ENCODE measurements at places on chromosomes 12 and 14.

DNA sequence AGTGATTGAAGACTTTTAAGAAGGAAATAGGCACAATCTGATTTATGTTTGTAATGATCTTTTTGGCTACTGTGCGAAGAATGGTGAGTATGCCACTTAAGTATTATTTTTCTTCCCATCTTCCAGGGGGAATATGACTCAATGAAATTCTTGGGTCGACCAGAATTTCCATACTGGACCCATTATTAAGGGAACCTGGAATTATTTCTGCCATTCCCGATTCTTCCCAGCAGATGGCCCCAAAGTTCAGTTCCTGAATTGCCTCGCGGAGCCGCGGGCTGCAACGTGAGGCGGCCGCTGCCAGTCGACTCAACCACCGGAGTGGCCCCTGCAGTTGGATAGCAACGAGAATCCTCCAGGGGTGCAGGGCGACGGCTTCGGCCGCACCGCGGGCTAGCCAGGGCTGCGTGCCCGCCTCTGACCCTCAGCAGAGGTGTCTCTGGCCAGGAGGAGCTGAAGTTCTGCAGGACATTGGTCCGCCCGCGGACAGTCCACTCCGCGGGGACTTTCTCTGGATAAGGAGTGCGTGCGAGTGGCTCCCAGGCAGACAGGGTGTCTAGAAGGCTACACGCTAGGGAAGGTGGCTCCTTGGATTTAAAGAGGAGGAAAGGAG, 628 bp upstream of the TSHR start:
- DNase-seq, result no peak

GRCh38 chr12:57783861-57784260, 1.3 kb downstream of the TSFM start:
- no peak for DNase-seq

GRCh38 chr12:84058136-84058535, 854.5 kb downstream of the SLC6A15 start:
- DNase-seq, result no peak

GRCh38 chr12:74349925-74350324, 187.7 kb upstream of the ATXN7L3B start:
- no peak for DNase-seq

GRCh38 chr12:63129927-63130326, 21.1 kb downstream of the AVPR1A start:
- no peak for DNase-seq

- DNase-seq, result no peak
Observed at GRCh38 chr12:9731797-9732196, 1.1 kb downstream of the CLECL1 start.

DNA sequence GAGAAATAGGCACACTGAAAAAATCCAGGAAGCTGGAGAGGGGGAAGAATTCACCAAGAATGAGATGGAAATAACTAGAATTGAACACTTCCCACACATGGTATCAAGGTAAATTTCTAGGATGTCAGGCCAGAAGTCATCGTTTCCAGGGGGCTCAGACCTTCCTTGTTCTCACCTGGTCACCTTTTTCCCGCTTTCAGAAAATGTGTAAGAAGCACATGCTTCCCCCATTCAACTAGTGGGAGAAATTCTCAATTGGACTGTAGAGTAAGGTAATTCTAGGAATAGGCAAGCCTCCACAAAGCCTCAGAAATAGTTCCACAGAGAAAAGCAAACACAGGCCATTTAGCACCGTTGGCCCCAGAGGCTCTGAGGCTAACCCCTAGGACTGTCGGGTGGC, 2.8 kb upstream of the PTMS start:
- DNase-seq, result no peak

- DNase-seq, result no peak
Observed at GRCh38 chr12:105906561-105906960, 232.2 kb downstream of the NUAK1 start.

DNA sequence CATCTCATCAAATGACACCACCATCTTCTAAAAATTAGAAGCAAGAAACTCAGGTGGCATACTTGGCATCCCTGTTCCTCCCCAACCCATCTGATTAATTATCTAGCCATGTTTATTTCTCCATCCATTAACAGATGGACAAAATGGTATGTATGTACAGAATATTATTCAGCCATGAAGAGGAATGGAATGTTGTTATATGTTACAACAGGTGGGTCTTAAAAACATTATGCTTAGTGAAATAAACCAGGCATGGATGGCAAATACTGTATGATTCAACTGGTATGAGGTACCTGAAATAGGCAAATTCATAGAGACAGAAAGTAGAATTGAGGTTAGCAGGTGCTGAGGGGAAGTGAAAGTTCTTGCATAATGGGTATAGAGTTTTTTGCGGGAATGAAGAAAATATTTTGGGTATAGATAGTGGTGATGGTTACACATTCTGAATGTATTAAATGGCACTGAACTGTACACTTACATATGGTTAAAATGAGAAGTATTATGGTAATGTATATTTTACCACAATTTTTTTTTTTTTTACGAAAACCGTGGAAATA, 17.5 kb downstream of the YY1 start:
- no peak for DNase-seq

DNA sequence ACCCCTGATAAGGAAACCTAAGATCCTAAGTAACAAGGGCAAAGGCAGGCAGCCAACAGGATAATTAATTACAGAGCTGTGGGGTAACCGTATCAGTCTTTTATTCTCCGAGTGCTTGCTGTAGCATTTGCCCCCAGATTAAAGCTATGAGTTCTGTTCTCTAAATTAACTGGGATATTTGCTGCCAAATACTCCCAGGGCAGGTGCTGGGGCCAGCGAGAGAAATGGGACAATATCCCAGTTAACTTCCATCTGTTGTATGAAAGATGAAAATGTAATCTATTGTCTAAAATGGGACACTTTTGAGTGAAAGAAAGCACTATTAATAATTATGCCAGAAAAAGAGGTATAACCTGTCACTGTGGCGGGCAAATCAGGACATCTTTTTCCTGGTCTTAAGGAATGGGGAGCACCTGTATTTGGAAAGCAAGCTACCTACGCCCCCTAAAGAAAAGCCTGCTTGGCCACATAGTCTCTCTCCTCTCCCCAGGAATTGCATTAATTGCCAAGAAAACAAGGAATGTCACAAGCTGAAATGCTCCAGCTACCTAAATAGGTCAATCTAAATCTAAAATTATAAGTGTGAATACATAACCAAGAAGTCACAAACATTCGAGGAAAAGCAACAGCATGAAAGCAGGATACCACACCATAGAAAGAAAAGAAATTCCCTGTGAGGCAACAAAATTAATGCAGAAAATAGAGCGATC, 26.7 kb upstream of the CFAP54 start:
- no peak for DNase-seq

- no peak for DNase-seq
Observed at GRCh38 chr14:36067428-36068187, 108.9 kb downstream of the PTCSC3 start.

DNA sequence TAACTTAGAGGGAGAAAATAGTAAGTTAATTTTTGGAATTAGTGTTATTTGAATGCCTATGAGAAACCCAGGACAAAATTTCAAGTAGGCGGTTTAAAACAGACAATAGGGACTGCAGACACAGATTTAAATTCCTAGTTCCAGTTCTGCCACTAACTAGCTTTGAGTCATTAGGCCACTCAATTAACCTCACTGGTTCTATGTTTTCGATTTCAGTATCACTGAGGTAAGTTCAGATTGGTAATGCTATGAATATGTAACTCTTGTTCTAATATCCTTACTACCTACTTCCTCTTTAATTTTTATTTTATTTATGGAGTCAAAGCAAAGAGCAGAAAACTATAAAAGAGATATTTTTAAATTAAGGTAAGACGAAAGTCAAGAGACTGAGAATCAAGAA, 52.6 kb downstream of the GALC start:
- no peak for DNase-seq

- DNase-seq, result no peak
Observed at GRCh38 chr12:48105321-48105866, 485 bp downstream of the SENP1 start.

DNA sequence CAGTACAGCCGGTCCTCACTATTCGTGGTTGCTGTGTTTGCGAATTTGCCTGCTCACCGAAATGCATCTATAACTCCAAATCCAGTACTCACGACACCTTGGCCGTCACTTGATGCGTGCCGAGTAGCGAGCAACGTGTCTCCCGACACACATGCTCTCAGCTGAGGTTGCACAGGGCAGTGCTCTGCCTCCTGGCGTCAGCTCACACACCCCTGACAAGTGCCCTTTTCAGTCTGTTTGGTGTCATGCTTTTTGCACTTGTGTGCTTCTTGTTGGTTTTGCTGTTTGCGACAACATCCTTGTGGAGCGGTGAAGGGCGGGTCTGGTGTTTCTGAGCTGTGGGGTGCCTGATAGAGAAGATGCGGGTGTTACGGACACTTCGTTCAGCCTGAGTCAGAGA, 110.4 kb upstream of the RFLNA start:
- no peak for DNase-seq

DNA sequence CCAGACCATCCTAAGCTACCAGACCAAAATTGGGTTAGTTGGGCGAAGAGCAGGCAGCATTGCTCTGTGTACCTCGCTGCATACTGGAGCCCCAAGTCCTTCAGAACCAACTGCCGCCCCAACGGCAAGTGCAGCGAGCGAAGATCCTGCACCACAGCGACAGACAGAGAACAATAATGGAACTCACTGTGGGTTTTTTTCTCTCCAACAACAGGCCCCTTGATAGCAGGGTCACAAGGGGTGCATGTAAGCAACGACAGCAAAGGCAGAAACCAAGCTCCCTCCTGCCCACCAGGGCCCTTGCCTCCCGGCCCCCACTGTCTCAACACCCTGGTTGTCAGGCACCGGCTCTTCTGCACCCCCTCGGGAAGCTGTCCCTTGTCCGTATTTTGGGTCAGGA, 39.0 kb downstream of the RNF34 start:
- no peak for DNase-seq

- no peak for DNase-seq
Observed at GRCh38 chr14:74414403-74415114, 11.5 kb downstream of the SYNDIG1L start.

- no peak for DNase-seq
Observed at GRCh38 chr12:15602051-15602672, 187.0 kb downstream of the EPS8 start.

DNA sequence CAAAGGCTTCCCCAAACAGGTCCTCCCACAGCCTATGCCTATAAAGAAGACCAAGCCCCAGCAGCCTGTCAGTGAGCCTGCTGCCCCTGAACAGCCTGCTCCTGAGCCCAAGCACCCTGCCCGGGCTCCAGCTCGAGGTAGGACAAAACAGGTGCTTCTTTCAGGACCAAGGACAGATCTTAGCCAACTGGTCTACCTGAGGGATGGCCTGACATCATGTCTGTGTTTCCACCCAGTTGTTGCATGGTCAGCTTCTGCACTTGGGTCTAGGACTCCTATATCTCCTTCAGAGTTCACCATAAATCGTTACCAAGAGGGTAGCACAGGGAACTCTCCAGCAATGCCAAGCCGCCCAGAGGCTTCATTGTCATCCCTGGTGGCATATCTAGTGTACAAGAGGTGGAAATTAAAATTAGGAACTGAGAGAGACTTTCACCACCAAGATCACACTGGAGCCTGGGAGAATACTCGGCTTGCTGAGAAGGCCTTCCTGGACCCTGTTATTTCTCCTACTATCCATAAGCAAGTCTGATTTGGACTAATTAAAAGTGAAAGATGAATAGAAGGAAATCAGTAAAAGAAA, 38.2 kb upstream of the OAS1 start:
- no peak for DNase-seq

GRCh38 chr12:131893605-131894312, 663 bp upstream of the ULK1 start:
- no peak for DNase-seq

GRCh38 chr12:123655420-123655819, 15.5 kb upstream of the TCTN2 start:
- DNase-seq, result no peak

GRCh38 chr12:43988838-43989560, 153.1 kb downstream of the TMEM117 start:
- DNase-seq, result no peak

DNA sequence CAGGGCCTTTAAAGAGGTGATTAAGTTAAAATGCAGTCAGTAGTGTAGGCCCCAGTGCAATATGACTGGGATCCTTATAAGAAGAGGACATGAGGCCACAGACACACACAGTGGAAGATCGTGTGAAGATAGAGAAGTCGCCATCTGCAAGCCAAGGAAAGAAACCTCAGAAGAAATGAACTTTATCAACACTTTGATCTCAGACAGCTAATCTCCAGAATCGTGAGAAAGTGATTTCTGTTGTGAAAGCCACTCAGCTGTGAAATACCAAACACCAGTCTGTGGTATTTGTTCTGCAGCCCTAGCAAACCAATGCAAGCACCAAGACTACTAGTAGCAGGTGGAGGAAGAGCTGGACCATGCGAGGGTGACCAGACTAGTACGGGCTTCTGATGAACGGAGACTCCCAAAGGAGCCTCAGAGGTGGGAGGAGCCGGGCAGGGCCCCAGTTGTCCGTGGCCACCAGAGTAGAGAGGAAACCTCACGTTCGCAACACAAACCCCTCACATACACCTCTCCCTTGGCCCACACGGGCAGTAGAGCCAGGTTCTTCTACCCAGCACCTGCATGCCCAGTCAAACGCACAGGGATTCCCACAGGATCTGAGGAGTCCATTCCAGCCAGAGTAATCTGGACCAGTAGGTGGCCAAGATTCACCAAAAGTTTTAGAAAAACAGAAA, 243.0 kb downstream of the TTC8 start:
- DNase-seq, result no peak

- no peak for DNase-seq
Observed at GRCh38 chr14:96888158-96888557, 91.0 kb downstream of the VRK1 start.

DNA sequence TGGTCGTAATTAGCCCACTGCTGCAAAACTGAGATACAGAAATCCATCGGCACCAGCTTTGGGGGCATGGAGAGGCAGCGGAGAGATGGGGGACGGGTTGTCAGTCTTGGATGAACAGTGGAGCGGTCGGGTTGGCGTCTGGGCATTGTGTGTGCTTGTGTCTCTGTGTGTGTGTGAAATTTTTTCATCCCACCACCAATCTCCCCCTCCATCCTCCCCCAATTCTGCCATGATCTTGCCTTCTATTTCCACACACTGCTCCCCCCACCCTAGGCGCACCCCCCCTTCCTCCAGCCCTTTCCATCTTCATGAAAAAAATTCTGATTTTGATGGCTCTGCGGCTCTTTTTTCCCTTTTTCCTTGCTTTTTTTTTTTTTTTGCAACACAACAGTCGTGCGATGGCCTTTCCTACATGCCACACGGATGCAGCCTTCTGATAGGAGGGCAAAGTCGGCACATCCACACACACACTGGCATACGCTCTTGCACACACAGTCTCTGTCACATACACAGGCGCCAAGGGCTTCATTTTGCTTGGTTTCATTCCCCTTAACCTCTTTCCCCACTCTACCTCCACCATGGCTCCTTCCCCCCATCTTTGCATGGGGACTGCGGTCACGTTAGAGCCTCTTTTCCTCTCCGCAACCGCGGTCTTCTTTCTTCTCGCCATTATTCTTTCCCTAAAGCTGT, 3.3 kb downstream of the NRXN3 start:
- DNase-seq, result no peak

DNA sequence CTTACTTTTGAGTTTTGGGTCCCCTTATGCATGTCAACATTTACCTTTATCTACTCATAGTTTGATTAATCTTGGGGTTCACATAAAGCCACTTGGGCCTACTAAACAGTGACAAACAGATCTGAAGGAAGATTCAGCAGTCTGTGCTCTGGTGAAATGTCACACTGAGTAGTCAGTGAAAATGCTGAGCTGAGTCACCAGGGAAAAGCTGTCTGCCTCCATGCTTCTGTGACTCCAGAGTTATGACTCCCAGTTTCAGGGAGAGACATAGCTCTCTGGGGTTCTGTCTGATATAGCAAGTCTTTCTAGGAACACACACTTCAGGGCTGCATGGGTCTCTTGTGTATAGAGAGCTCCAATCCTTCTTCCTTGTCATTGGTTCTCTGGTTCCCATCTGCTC, 406.3 kb upstream of the FAR2 start:
- no peak for DNase-seq

- no peak for DNase-seq
Observed at GRCh38 chr12:12405882-12406281, 49.0 kb downstream of the BORCS5 start.
